ENCODE measurements at places on chromosomes 6 and 20.

GRCh38 chr6:131173680-131174079 lies 38.4 kb downstream of the AKAP7 start:
- no peak for ATAC-seq

- ATAC-seq: no peak
Measured at GRCh38 chr20:53487461-53488200, 106.0 kb downstream of the ZNF217 start.

DNA sequence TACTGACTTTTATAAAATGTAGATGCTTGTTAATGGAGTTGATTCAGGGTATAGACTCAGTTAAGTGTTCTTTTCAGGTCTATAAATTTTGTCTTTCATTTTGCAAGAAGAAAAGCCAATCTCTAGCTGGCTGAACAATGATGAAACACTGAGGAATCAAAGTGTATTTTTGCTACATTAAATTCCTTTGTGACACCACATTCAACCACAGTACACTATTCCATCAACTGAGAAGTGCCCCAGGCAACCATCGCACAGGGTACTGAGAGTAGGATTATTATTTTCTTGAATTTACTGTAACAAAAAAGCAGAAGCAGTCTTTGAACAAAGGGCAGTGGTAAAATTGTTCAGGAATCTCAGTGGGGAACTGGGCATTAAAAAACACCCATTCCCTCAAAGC lies 83.6 kb downstream of the PREP start:
- no peak for ATAC-seq

- no peak for ATAC-seq
Measured at GRCh38 chr6:157669747-157670216, 153.3 kb upstream of the SNX9 start.

DNA sequence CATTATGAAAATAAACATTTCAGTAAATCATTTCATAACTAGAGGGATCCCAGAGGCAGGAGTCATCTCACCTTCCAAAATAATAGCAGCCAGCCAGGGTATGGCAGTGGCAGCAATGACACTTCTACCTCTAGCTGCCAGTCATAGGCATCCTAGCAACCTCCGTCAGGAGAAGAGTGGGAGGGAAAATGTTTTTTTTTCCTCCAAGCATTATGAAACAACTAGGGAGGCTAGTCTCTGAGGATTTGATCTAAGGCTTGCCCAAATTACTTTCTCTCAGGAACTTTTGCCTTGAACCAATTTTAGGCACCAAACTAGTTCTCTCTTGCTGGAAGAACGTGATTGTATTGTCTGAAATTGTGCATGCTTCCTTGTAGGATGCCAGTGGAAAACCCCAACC lies 208.7 kb upstream of the PREP start:
- ATAC-seq: no peak

GRCh38 chr6:118918329-118918725 lies 16.6 kb downstream of the MCM9 start:
- ATAC-seq: no peak

GRCh38 chr6:107665382-107665781 lies 158.7 kb downstream of the SCML4 start:
- ATAC-seq: no peak

DNA sequence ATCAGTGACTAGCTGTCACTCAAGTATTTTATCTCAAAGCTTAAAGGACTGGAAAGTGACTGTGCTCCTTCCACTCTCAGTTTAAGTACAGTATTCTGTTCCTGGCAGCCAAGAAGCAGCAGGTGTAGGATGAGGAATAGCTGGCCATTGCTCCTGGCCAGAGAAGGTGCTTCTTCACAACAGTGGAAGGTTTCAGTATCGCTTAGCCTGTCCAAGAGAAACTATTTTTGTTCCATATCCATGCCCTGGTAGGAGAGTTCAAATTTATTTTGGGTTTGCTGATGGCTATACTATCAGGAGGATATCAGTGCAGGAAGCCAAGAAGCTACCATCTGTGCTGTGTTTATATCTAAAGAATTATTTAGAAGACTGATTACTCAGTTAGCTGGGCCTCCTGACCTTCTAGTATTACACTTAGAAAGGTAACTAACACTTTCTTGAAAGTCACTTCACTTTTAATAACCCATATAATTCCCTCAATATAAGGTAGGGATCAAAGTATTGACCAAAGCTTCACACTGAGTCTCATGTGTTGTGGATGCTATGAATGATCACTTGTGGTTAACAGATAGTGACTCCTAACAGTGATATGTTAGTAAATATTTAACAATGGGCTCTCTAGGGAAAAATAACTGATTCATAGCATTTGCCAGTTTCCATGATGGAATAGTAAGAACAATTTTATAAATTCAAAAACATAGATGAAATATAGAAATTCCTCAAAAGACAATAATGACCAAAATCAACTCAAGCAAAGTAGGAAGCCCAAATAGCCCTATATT lies 99.9 kb downstream of the AIG1 start:
- ATAC-seq: no peak

DNA sequence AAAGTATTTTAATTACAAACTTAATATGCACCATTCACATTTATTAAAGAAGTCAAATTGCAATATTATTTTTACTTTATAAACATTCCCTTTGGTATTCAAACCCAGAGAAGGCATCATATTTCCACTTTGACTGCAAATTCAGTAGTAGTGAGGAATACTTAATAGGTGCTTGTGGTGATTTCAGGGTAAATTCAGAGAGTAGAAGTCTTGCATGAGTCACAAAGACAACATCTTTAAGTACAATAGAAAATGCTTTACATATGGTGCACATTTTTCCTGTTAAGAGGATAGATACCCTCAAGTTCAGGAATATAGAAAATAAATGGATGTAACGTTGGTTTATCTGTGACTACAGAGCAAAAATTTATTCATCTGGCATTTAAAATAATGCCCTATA lies 390.2 kb downstream of the TENT5A start:
- ATAC-seq: no peak

DNA sequence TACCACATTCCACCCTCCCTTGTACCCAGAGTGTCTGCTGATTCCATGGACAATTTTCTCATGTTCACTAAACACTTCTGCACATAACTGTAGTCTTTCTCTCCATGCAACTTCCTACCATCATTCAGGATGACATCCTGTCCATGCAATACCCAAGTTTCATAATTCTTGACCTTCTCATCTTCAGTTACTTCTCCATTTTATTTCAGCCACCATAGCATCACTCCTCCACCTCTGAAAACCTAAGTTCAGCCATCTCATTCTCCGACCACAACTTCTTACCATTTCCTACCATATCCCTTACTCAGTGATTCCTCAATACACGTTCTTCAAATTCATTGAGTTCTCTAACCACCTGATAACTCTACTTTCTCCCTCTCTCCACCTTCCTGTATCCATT lies 216.5 kb upstream of the TENT5A start:
- no peak for ATAC-seq

DNA sequence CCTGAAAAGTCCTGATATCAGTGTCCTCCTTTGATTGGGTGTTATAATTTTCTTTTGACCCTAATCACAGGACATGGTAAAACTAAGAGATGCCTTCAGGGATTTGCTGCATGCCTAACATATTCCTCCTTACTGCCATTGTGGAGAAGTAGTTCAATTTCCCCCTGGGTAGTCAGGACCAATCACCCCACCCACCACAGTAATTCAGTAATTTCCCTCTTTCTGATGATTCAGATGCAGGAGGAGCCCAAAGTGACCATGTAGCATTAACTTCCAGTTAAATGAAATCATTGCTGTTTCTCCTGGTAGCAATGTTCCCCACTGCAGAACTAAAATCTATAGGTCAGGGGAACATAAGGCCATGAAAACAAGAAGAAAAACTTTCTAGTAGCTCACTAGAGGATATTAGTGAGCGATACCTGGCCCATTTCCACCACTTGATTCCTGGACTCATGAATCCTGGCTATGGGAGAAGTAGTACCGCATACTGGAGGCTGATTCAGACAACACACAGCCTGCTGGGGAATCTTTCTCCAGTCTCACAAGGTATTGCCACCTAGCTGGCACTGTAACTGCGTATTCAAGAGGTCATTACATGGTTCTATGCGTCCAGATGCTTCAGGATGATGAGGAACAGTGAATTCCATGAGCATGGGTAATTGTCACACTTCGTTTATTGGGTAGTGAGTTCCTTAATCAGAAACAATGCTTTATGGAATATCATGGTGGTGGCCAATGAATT lies 561.2 kb downstream of the HAO1 start:
- ATAC-seq: no peak

DNA sequence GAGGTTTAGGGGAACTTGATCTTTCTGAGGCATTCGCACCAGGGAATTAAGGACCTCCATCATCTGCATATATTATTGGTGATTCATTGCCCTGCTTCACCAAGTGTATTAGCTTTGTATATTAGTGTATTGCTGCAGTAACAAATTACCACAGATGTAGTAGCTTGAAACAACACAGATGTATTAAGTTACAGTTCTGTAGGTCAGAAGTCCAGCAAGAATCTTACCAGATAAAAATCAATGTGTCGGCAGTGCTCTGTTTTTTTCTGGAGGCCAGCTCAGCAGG lies 65.8 kb downstream of the HMGN3 start:
- ATAC-seq: no peak

DNA sequence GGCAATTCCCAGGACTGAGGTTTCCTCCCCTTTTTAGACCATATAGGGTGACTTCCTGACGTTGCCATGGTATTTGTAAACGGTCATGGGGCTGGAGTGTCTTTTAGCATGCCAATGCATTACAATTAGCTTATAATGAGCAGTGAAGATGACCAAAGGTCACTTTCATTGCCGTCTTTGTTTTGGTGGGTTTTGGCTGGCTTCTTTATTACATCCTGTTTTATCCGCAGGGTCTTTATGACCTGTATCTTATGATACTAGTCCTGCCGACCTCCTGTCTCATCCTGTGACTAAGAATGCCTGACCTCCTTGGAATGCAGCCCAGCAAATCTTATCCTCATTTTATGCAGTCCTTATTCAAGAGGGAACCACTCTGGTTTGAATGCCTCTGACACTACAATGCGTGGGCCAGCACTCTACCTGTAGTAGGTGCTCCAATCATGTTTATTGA lies 190.1 kb downstream of the KCNQ5 start:
- ATAC-seq: no peak

DNA sequence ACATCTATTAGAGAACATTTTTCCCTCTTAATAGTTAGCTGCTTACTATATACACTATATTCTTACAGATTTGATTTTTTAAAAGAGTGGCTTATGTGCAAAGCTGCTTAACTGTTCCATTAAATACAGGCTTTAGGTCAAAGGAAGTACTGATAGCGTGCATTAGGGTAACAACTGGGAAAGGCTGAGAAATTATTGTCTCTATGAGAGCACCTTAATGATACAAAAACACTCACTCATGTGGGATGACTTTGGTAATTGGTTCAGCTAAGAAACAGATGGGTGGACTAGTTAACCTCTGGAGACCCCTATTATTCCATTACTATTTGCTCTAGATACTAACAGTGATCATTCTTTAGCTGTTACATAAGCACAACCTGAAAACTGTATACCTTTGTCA lies 4.0 kb downstream of the DCDC2 start:
- no peak for ATAC-seq

GRCh38 chr20:35284992-35285805 lies 627 bp upstream of the EIF6 start:
- no peak for ATAC-seq

GRCh38 chr20:17504898-17505635 lies 26.1 kb downstream of the BFSP1 start:
- peak; percentile 51 for ATAC-seq
